ENCODE measurements at places on chromosomes 6 and 20.

- no peak for DNase-seq
These were observed 9.7 kb upstream of the TBC1D7 start for GRCh38 chr6:13338038-13338437.

GRCh38 chr20:45867819-45868176 lies 10.4 kb downstream of the ZSWIM3 start:
- no peak for DNase-seq

DNA sequence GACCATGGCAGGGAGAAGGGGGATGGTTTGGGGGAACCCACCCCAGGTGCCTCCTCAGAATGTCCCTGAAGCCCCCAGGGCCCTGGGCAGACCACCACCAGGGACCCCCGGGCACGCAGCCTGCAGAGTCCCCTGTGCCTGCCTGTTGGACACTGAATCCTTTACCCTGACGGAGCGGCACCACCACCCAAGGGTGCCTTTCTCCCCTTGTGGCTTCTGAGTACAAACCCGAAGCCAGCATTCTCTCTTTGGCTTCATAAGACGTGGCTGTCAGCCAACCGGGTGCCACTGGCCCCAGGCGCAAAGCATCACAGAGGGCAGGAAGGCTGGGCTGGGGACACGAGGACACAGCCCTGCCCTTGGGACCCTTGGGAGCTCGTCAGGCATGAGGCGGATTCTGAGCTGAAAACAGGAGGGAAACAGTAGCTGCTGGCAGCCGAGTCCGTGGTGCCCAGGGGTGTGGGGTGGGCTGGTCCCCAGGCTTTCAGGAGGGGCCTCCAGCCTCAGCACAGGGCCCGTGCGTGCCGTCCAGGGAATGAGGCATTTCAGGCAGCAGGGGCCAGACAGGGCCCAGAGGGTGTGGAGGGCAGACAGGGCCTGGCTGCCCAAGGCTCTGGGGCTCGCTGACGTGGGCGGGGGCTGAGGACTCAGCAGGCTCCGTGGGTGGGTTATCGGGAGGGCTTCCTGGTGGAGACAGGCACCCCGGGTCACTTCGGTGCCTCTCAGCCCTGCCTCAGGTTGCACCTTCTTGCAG lies 3.5 kb downstream of the COL9A3 start:
- DNase-seq: no peak

DNA sequence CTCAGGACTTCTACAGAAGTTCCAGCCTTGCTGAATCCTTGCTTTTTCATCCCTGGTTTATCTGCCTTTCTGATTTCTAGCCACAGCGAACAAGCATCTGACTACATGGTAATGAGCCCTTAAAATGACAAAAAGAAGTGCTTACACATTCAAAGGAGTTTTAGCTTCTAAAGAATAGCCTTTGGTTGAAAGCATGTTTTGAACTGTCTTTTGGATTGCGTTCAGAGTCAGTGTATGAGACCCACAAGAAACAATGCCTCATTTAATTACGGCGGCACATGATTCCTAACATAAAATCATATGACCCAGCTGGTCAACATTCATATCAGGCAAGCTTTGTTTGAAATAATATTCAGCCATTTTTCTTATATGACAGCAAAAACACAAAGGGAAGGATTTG lies 784.2 kb downstream of the KIF16B start:
- DNase-seq: no peak

GRCh38 chr6:912871-913835 lies 220.2 kb upstream of the EXOC2 start:
- DNase-seq: no peak

GRCh38 chr20:59181936-59182335 lies 18.3 kb downstream of the ZNF831 start:
- DNase-seq: no peak

DNA sequence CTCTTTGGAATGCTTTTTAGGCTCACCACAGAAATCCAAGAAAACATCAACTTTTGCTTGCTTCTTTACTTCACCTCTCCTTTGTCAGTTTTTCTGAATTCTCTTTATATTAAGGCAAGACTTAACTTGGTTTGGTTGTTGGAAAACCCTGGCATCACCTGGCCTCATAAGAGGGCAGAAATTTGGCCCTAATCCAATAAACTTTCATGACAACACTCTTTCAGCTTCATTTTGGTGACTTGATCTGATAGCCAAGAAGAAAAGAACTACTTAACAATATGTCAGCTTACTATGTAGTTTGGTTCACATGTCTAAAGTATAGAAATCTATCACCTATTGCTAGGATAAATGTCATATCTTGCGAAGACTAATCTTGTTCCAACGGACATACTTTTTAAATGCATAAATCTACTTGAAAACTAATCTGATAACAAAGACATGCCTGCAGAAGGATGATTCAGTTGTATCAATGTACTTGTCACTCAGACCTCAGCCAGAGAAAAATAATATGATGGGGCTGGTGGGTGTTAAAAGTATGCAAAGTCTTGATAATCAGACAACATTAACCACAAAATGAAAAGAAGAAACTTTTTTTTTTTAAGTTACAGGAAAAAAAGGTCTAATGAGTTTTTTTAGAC lies 19.3 kb upstream of the HBS1L start:
- DNase-seq: no peak

DNA sequence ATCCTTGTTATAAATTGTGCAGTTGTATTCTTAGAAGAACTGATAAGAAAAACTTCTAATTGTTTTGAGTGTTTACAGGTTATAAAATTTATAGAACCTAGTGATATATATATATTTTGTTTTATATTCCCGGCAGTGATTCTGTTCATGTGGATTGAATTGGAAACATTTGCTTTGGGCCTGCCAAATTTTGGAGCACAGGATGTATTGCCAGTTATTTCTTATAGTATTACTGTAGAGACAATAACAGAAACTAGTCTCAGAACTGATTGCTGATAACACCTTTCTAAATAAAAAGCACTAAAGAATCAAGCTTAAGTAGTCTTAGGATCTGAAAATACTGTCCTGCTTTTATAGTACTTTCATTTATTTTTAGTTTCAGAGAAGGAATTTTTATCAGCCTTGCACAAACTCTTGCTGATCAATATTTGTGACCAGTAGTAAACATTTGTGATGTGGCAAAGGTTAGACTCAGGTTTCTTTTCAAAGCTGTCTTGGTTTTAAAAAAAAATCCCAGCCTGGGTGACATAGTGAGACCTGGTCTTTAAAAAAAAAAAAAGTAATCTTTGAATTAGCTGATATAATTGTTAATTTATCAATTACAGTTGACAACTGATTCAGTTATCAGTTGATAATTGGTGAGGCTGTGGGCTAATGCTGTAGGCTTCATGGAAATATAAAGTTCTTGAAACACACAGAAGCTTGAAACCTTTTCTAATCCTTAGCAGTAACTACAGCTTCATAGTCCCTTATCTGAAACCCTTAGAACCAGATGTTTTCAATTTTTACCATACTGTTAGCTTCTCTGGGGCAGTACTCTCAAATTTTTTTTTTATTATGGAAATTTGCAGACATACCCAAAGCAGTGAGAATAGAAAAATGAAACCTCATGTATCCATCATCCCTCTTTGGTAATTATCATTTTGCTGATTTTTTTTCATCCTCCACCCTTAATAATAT lies 42.4 kb downstream of the RNGTT start:
- no peak for DNase-seq

DNA sequence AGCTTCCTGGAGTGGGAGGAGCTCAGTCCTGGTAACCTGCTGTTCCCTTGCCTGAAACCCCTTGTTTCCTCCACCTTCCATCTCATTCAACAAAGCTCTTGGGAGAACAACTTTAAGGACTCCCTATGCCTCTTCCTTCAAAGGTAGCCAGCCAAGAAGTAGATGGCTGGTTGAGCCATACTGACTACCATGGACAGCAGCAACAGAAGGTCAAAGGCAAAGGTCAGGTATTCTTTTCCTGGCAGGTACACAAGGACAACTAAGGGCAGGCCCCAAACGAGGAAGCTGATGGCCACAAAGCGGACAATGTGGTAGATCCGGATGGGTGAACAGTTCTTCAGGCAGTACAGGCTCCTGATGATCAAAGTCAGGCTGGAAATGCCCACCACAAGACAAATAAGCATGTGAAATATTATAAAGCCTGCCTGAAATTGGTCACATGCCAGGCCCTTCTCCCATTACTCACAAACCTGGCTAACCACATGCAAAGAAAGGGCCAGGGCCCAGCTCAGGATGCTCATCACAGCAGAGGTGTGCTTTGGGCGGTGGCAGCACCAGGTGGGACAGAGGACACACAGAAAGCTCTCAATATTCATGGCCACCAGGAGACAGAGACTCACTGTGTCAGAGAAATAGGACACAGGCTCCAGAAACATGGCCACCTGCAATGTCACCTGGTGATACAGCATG lies 21.7 kb downstream of the UBD start:
- DNase-seq: no peak

- DNase-seq: peak; percentile 56
These were observed 71.5 kb upstream of the RIPOR2 start for GRCh38 chr6:25007269-25007699.

GRCh38 chr6:136539967-136540652 lies 10.1 kb downstream of the MAP7 start:
- DNase-seq: no peak

DNA sequence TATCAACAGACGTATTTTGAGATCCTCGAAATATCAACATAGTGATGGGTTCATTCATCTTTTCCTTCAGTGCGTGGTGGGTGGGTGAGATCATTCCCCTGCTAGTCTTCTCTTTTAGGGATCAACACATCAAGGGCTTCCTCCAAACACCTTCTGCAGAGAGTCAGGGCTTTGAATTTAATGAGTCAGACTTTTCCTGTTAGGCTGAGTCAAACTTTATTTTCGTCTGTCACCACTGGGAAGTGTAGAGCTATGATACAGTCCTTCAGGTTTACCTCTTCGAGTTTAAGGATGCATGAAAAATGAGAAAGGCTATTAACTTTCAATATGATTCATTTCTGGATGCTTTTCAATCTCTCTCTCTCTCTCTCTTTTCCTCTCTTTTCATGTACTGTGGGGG lies 189.1 kb downstream of the BMP2 start:
- no peak for DNase-seq

DNA sequence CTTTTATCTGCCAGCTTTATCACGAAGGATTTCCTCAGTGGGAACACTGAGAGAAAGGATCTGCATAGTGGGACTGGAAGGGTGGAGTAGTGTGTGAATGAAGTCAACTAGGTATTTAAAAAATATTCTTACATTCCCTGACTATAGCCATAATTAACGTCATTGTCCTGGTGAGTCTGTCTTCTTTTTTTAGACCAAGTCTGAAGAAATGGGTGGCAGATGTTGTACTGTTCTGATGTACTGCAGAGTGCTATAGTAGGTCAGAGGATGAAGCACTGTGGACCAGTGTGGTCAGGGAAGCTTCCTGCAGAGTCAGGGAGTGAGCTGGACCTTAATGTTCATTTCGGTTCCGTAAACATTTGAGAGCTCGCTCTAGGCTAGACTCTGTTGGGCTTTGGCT lies 11.9 kb downstream of the TULP4 start:
- DNase-seq: no peak

DNA sequence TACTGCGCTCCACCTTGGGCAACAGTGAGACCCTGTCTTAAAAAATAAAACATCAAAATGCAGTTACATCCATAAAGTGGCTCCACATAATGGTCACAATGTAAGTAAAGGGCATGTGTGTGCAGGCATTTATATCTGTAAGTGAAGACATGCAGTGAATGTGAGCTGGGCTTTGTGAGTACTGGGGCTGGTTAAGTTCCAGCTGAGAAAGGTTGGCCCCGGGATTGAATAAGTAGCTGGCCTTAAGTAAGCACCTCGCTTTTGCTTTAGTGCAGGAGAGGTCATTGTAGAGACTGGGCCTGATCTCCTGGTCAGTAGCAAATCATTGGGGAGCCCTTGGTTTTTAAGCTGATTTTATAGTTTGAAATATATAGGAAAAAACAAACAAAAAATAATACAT lies 8.0 kb downstream of the QKI start:
- DNase-seq: no peak

GRCh38 chr20:47316776-47317126 lies 39.7 kb downstream of the ZMYND8 start:
- no peak for DNase-seq

DNA sequence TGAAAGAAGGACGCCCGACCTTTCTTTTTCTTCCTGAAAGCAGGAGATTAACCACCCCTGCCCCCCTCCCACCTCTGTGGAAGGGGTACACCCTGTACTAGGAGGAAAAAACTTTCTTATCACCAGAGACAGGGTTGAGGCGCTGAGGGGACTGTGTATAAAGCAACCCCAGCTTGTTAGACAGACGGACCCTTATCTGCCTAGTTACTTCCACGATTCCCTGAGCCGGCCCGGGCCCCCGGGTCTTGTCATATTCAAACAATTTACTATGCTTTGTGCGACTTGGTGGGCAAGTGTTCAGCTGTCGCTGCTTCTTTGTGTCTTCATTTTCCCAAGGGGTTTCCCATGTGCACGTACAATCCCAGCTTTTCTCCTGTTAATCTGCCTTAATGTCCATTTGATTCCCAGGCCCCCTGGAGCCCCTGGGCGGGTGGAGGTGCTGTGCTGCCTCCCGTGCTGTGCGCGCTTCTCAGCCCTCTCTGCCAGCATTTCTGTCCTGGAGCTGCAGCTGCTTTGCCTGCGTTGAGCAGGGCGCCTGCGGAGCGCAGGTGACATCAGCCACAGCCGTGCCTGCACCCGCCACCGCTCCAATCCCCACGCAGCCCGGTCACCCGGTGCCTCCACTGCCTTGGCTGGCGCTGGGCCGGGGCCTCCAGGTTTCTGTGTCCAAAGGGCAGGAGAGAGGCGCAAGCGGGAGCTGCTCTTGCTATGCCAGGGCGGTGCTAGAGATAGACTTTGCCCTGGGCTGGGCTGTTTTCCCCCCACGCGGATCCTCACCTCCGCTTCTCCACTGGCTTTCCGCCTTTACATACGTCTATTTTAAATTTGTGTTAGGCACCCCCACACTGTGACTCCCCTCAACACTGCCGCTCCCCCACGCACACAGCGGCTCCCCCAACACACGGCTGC lies 96.2 kb downstream of the TTLL2 start:
- no peak for DNase-seq

- DNase-seq: peak; percentile 64
These were observed 38.5 kb downstream of the TPD52L1 start for GRCh38 chr6:125191916-125192609.

- no peak for DNase-seq
These were observed 4.1 kb downstream of the TTLL2 start for GRCh38 chr6:167329014-167329413.

- DNase-seq: no peak
These were observed 14.0 kb downstream of the RREB1 start for GRCh38 chr6:7121700-7122241.

DNA sequence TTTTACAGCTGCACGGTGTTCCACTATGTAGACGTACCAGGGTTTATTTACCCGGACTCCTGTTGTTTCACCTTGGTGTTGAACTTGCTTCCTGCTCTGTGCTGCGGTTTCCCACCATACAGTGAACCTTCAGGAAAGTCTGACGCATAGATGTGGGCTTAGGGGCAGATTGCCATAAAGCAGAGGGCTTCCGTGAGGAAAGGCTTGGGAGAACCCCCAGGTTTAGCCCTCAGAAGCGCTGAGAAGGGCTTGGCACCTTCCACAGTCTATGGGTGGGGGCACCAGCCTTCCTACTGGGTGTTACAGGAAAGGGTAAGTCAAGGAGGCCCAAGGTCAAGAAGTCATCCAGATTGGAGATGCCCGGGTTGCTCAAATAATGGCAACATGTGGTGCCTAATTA lies 19.2 kb upstream of the MRPS18A start:
- DNase-seq: no peak

- DNase-seq: peak; percentile 69
These were observed 1.1 kb upstream of the MRGBP start for GRCh38 chr20:62795023-62795761.

All from stimulated activated CD4-positive, alpha-beta T cell treated with anti-CD3 and anti-CD28 coated beads, Interleukin-4, amount 100 ng/mL, for 24 hours (primary cell).